ENCODE measurements at places on chromosomes 1 and 21. TPM values are rescaled to one million over a fixed set of nuclear protein-coding genes. Genes with fewer than 3 reads are reported as not detected.
A peak's percentile ranks its signal among the peaks of the same experiment; 100 is the strongest.

Gene ARHGAP30
- 28.6 TPM for total RNA-seq

Gene CRNN
- total RNA-seq, result 0.89 TPM

Gene SLC35F3
- 0.43 TPM for total RNA-seq

Gene CFAP141
- not detected for total RNA-seq

Gene FCRL1
- 2.4 TPM for total RNA-seq

Gene PM20D1
- 4.5 TPM for total RNA-seq

DNA sequence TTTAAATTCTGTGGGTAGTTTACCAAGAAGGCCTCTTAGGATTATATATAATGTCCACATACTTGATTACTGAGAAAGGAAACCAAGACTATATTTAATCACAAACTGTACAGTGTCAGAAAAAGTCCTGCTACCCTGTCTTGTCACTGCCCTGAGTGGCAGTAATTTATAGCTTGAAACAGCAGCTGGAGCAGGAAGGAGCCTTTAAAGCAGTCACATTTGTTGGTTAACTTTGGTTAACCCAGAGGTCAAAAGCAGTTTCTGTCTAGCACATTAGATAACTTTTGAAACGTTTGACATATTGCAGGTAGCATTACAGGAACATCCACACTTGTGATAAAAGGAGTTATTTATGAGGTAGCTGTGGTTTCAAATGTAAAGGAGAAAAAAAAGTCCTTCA lies 161.7 kb downstream of the ROR1 start:
- no peak for DNase-seq

DNA sequence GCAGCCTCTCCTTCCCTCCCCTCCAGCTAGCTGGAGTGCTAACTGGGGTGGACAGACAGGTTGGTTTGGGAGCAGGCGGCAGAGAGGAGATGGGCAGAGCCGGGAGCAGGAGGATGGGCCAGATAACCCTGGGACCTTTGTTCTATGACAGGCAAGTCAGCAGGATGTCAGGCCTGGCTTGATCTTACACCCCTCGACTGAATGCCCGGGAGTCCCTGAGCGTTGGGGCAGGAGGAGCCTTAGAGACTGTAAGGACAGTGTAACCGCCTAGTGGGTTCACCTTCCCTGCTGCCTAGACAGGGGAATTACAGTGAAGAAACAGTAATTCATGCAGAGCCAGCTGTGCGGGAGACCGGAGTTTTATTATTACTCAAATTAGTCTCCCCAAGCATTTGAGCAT lies 60.2 kb downstream of the MDM4 start:
- no peak for DNase-seq

DNA sequence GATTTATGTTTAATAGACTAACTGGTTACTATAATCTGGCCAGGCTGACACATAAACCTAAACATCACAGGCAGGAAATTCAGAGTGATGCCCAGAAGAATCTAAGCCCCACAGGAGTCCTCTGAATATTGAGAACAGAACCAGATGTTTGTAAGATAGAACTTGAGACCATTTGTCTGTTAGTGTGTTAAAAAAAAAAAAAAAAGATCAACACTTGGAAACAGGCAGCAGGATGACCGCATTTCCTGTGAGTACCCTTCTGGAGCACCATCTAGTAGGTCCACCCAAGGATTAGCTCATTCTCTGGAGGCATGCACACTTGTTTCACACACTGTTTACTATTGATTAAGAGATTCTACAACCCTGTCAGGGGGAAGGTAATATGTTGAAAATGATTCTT lies 111.4 kb upstream of the VANGL1 start:
- peak; percentile 30 for DNase-seq

DNA sequence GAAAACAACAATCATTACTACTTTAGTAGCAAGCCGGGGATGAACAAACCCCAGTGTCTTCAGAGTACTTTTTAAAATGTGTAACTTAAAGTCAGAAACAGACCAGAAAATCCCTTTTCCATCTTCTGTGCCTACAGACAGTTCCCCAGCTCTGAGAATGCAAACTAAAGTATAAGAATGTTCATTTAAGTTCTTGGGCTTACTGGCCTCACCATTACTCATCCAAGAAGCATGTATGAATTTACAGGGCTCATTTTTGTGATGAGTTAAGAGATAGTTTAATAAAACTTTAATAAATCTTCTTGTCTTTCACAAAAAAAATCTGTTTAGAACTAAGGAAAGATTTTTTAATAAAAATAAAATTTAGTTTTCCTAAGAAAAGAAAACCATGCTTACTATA lies 4.6 kb downstream of the LPGAT1 start:
- no peak for DNase-seq

DNA sequence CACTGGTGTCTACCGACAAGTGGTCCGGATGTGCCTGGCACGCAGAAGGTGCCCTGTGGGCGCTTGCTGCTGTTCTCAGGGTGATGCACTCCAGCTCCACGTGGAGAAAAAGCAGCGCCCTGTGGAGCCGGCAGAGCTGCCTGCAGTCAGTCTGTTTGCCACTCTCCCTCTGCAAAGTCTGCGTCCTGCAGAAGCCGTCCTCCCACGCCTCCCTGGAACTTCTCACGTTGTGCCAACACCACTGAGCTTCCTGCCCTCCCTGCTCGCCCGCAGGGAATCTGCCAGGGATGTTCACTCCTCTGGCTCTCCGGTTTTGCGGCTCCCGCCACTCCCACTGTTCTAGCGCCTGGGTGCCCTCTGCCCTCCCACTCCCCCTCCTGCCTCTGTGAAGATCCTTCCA lies 19.8 kb upstream of the UBXN10 start:
- DNase-seq, result no peak

DNA sequence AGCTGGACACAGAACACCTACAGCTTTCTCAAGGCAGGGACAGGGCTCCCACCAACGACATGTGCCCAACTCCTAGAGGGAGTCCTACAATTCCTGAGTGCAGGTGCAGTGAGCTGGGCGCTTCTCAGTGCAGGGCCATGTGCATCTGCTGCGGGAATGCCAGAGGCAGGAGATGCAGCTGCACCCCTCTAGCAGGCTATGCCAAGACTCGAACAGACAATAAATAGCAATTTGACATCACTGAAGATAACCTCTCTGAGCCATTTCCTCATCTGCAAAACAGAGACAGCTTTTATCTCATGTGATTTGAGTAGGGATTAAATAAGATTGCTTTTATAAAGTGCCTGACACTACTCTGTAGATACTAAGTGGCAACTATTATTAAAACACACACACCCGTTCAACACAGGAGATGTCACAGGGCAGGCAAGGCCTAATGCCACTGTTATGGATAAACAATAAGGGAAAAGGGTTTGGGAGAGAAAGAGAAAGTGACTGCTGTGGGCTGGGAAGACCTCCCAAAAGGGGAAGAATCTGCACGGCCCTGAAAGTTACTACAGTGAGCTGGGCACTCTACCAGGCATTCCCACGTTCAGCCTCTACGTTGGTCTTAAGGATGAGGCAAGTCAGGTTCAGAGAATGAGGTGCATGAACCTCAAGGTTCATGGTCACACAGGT lies 5.7 kb downstream of the SLC9A1 start:
- DNase-seq, result no peak

- peak; percentile 17 for DNase-seq
These were observed 107.0 kb upstream of the TLR5 start for GRCh38 chr1:223249854-223250631.

DNA sequence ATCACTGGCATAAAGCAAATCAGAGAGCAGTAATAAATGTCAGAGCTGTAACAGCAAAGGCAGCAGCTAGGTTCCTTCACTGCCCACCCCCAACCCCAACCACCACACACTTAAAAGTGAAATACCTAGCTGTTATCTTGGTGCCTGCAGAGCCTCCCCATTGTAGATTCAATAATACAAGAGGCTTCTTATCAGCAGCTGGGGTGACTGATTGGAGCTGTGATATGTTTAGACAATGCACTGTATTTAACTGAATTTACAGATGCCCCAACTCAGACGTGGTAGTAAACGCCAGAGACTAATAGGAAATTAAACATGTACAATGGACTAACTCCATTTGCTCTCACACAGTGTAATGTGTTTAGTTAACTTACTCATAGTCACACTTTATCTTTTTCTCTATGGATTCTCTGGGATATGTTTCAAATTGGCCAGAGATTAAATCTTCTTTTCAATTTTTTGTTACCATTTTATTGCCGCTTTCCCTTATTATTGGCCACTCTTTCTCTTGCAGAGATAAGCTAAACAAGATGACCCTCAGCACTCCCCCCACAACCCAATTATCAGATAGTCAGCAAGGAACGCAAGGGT lies 117.1 kb downstream of the ESRRG start:
- no peak for DNase-seq

DNA sequence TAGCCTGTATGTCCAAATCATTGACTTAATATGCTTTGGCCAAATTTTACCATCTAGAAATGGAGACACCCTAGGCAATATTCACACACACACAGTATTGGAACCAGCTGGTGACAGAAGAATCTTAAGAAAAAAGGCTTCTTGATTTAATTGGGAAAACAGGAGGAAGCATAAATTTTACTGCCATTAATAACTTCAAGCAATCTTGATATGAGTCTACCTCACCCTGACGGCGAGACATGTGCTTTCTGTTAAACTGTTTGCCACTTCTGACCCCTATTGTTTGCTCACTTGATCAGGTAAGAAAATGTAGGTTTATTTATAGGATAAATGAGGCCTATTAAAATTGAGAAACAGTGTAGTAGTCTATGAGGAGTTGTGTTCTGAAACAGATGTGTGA lies 73.2 kb downstream of the KIFAP3 start:
- DNase-seq, result peak; percentile 6

DNA sequence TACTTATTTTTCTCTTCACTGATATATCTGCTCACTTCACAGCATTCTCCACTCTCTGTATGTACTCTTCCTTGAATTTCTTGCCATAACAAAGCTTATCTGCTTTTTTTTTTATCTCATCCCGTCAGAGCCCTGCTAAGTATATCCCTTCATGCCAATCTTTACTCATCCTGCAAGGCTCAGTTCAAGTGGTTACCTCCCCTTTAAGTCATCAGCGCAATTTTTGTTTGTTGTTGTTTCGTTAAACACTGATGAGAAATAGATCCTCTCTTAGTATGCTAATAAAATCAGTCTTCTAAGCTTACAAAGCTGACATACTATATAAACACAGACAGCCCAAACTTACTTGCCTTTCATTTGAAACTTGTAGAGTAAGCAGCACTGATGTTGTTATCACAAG lies 17.8 kb downstream of the COL24A1 start:
- no peak for DNase-seq

GRCh38 chr1:5891736-5892135 lies 100.5 kb downstream of the NPHP4 start:
- no peak for DNase-seq

- DNase-seq, result no peak
These were observed 52.2 kb downstream of the ZBTB40 start for GRCh38 chr1:22503721-22504410.

DNA sequence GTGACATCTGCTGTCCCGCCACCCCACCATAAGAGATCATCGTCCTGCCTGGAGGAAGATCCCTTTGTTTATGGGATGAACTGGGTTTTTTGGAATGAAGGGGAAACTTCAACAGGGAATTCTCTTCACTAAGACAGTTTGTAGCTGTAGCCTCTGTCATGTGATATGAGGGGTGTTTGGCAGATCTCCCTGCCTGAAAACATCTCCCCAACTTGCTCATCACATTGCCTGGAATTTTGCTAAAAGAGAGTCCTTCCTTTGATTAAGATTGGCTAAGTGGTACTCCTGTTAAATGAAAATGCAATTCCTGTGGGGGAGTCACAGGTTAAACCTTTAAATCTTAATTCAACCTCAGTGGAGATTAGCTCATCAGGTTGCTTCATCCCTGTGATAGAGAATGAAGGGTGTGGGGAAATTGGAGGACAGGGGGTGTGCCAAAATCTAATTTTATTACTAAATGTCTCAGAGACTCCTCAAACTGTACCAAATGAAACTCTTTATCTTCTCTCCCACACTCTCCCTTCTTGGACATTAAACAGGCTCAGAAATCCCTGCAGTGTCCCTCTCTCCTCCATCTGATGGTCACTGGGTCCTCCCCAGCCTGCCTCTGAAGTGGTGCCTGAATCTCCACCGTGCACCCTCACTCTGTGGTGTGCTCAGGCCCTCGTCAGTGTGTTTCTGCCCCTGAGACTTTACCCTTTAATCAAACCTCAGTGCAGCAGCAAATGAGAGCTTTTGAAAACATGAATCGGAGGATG lies 54.8 kb downstream of the IER5 start:
- DNase-seq, result no peak

DNA sequence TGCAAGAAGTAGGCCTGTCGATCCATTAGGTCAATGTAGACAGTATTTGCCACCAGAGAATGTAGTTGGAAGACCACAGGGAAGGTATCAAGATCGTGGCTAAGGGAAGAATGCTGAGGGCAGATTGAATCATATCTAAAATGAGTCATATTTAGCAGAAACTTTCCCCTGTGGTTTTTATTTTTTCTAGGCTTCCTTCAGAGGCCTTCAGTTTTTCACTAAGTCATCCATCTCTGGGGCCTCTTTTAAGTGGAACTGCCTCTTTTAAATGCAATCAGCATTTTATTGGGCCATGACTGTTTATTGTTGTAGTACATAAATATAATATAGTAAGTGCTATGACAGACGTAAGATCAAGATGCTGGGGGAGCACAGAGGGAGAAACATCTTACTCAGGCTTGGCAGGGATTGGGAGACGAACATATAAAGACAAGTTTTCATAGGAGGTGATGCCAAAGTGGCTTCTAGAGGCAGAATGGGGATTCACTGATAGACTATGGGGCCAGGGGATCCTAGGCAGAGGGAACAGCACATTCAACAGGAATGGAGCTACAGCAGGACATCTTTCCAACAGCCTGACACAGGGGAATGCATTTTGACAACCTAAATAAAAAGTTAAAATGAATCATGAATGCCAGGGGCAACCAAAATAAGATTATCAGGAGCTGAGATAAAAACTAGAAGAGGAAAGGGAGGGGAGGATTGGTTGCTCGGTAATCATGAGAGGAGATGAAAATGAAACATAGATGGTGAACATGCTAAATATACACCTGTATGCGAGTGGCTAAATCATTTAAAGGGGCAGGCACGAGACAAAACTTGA lies 20.1 kb downstream of the UBE2U start:
- no peak for DNase-seq

All from stomach (tissue), 19 donors.